Right kidney (tissue), 9 donors: ENCODE measurements at places on chromosomes 13 and 19.

- no peak for DNase-seq
Observed at GRCh38 chr19:13115936-13116281, 631 bp downstream of the TRMT1 start.

DNA sequence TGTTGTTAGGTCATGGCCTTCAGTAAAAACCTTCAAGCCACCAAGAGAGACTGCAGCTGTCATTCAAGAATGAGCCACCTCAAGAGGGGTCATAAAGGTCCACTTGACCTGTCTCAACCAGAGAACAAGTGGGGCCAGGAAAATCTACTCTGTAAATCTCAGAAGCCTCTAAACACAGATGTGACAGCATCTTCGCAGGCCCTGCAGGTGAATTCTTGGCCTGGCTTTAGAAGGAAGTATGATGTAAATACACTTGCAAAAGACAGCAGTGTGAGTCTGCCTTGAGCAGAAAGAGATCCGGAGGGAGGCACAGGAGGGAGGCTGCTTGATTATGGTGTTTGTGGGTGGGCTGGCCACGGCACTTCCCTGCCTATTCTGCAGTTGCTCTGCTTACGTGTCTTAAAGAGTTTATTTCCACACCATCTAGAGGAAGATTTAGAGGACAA, 1082.9 kb downstream of the UQCRFS1 start:
- DNase-seq, result peak; percentile 25

GRCh38 chr13:60837806-60838205, 440.8 kb downstream of the TDRD3 start:
- DNase-seq, result no peak

DNA sequence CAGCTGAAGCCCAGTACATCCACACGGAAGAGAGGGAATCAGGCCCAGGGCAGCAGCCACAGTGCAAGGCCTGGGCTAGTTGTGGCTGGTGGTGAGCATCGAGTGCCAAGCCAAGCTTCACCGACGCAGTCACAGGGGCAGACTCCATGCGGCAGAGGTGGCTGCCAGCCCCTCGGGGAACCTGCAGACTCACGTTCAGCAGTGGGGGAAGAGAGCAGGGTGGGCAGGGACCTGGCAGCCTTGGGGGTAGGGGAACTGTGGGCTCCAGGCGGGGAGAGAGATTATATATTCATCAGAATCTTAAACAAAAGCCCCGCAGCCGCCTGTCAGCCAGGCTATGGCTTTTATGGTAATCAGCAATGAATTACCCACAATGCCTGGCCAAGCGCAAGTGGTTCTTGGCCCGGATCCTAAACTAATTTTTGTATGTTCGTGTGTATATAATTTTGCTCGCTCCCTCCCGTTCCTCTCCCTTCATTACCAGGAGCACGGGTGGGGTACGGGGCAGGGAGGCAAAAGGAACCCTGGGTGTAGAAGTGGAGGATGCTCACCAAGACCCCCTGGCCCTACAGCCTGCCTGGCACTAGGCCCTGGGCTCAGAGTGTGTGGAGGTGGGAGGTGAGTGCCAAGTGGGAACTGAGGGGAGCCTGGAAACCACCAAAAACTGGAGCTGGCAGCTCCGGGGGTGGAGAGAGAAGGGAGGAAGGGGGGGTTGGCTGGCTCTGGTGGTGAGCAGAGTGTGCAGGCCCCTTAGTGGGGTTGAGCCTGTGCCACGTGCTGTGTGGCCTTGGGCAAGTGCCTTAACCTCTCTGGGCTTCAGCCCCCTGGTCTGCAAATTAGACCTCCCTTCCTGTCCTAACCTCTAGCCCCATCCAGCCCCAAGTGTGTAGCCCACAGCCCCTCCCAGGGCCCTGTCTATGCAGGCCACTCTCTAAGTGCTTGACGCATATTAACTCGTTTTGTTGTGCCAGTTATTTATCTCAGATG, 31.9 kb downstream of the PTPRS start:
- DNase-seq, result peak; percentile 54

DNA sequence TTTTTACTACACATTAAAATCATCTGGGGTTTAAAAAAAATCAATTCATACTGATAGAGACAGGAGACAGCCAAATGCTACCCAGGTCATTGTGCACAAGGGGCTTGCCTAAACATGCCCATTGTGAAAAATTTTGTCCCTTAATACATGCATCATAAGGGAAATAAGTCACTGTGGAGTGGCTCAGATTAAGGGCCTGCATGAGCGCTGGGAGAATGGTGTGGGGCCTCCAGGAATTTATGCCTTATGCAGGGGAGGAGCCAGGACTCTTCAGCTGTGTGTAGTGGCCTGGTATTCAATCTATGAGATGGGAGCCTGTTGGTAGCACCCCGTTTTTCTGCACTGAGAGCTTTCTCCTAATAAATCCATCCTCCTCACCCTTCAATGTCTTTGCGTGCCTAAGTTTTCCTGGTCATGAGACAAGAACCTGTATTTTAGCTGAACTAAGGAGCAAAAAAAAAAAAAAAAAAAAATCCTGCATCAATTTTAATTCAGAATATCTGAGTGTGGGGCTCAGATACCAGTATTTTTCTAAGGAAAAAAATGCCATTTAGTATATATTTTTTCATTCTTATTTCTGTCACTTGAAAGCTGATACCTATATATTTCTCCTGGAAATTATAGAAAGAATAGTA, 997.6 kb upstream of the ATXN8OS start:
- no peak for DNase-seq

DNA sequence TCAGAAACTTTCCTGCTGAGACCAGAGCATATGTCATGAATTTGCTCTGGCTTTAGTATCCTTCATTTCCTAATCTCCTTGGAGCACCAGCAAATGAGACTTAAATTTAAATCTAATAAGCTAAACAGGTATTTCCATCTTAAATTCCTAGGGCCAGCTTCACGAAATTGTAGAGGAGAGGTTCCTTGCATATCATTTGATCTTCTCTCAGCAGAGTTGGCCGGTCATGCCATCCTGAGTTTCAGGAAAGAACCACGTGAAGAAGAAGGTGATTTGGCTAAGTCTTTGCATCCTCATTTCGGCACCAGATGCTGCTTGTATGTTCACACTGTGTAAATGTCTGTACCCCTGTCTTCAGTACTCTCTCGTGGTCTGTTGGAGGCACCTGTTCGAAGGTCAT, 370.4 kb upstream of the NBEA start:
- DNase-seq, result no peak

DNA sequence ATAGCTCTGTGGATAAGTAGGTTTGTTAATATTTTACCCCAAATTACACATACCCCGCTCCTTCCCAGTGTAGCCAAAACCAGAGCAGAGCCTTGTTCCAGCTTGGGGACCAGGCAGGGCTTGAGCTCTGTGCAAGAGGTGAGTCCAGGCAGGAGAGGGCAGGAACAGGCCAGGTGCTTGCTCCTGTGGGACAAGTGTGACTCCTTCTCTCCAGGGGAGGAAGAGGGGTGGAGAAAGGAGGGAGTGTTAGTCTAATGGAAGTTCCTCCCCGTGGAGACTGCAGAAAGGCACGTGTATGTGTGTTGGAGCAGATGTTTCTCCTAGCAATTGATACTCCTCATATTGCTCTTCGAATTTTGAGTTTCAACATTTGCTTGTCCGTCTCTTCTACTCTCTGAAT, 201.0 kb downstream of the FGF9 start:
- DNase-seq, result no peak

GRCh38 chr13:109213714-109214113, 572.7 kb downstream of the IRS2 start:
- no peak for DNase-seq

DNA sequence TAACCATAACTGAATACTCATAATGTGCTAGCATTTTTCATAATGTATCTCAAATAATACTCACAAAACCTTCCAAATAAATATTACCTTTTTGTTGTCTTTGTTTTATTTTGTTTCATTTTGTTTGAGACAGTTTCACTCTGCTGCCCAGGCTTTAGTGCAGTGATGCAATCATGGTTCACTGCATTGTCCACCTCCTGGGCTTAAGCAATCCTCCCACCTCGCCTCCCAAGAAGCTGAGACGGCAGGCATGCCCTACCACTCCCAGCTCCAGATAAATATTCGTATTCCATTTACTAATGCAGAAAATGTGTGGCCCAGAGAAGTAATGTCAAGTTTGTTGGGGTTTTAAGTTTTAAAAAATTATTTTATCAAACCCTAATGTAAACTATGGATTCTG, 739.1 kb downstream of the GPC5 start:
- peak; percentile 11 for DNase-seq

DNA sequence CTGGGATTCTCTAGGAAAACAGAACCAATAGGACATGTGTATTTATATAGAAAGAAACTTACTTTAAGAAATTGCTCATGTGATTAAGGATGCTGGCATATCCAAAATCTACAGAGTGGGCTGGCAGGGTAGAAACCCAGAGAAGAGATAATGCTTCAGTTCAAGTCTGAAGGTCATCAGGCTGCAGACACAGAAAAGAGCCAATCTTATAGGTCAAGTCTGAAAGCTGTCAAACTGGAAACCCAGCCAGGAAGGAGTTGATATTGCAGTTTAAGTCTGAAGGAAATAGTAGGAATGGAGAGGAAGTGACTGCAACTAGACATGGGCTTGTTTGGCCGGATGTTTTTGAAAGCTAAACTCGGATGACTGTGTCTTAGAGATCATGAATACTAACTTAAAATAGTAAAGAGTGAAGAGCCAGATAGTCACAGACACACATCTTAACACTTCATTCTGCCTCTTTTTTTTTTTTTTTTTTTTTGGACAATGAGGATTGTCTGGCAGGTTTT, 125.3 kb upstream of the GPC6 start:
- DNase-seq, result no peak

DNA sequence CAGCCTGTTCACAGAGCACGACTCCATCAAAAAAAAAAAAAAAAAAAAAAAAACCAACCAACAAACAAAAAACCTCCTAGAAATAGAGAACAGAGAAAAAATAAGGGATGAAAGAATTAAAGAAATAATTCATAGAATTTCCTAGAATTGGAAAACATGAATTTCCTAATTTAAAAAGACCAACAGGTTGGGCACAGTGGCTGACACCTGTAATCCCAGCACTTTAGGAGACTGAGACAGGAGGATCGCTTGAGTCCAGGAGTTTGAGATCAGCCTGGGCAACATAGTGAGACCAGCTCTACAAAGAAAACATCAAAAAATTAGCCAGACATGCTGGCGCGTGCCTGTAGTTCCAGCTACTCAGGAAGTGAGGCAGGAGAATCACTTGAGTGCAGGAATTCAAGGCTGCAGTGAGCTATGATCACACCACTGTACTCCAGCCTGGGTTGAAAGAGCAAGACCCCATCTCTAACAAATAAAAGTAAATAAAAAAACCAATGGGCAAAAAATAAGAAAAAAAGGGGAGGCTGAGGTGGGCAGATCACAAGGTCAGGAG, 6.5 kb downstream of the SPART start:
- no peak for DNase-seq

DNA sequence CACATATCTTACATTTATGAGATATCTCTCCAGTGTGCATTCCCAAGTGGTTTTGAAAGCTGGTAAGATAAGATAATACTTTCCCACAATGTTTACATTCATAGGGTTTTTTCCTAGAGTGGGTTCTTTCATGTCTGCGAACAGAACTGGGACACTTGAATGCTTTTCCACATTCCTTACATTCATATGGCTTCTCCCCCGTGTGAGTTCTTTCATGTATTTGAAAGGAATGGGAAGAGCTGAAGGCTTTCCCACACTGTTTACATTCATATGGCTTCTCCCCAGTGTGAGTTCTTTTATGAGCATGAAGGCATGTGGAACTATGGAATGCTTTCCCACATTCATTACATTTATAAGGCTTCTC, 19.7 kb downstream of the ZNF433 start:
- no peak for DNase-seq

- no peak for DNase-seq
Observed at GRCh38 chr13:56789527-56789926, 351.2 kb upstream of the PRR20A start.

GRCh38 chr19:4365341-4365740, 22.0 kb downstream of the MPND start:
- DNase-seq, result no peak

- DNase-seq, result no peak
Observed at GRCh38 chr19:48650974-48651682, 5.1 kb upstream of the CA11 start.

GRCh38 chr13:91426913-91427312, 28.5 kb downstream of the GPC5 start:
- no peak for DNase-seq

GRCh38 chr13:45527699-45528462, 63.1 kb downstream of the COG3 start:
- no peak for DNase-seq

- no peak for DNase-seq
Observed at GRCh38 chr13:111901267-111901915, 165.6 kb upstream of the SOX1 start.

DNA sequence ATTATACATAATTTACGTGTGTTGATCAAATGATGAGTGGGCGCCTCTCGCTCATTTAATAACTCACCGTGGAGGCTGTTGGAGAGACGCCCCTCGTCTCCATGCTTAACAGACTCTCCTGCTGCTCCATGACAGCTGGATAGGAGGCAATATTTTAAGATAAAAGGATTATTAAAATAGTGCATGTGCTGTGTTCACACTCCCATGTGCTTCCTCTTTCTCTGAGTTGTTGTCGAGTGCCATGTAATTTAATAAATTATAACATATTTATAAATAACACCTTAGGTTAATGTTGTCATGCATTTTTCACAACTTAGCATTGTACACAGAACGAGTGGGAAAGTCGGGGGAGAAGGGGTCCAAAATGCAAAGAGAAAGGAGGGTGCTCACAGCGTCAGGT, 161.4 kb upstream of the TSHZ3 start:
- DNase-seq, result no peak

- DNase-seq, result no peak
Observed at GRCh38 chr13:104577071-104577815, 1511.0 kb upstream of the SLC10A2 start.

DNA sequence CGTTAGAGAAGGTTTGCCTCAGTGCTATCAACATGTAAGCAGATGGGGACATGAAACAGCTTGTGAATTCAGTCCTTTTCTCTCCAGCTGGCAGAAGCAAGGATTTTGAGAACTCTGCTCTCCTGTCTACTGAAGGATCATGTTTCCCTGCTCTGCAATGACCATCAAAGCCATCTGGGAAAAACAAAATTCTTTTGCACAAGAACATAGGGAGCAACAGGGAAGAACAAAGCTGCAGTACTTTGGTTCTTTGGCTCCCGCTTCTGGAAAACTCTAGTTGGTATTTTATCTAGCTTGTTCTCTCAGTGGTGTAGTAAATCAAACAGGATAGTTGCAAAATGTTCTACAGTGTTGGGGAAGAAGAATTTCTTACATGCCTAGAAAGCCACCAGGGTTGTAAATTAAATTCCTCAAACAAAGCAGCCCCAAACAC, 270.4 kb downstream of the ENOX1 start:
- DNase-seq, result peak; percentile 30

DNA sequence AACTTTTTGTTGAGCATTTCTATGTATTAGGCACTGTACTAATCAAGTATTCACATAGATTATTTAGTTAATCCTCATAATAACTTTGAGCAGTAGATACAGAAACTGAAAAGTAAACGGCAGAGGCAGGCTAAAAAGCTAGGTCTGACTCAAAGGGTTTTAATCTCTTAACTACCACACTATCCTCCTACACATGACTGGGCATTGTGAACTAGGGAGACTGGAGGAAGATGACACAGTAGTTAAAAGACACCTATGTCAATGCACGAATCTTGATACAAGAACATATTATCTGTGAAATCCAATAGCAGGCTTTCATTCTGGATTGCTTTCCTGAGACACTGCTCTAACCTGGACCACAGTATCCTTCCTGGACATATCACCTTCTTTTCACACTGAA, 36.3 kb downstream of the MICU2 start:
- no peak for DNase-seq
